ENCODE measurements at places on chromosomes 2 and 18. TPM values are rescaled to one million over a fixed set of nuclear protein-coding genes. Genes with fewer than 3 reads are reported as not detected.

Gene FSIP2
- total RNA-seq: 0.09 TPM

Gene MYOM1
- 1.6 TPM for total RNA-seq

Gene C1GALT1C1L
- 0.19 TPM for total RNA-seq

Gene SCN3A
- not detected for total RNA-seq

DNA sequence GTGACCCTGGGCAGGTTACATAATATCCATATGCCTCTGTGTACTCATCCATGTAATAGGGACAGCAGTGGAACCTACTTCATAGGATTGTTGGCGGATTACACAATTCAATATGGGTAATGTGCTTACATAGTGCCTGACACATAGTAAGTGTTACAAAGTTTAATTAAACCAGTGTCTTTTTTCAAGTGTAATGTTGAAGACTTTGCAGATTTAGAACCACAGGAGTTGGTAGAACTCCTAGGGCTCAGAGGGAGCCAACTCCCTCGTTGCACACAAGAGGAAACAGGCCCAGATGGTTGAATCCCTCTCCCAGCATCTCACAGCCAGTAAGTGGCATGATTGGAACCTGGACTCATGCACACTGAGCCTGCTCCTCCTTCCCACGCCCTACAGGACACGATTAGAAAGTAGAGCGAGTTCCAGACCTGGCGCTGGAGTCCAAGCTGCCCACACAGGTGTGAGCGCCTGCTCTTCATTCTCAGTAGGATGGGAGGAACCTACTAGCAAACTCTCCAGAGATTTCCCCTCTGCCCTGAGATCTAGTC lies 97.8 kb downstream of the VSNL1 start:
- H3K4me3 ChIP-seq: no peak overlapping the region
- H3K27me3 ChIP-seq: peaks cover 3% of the 10 kb centered on the region
- no peaks in the 10 kb centered on the region for H3K36me3 ChIP-seq

GRCh38 chr2:165863810-165864261 lies 69.8 kb upstream of the GALNT3 start:
- H3K36me3 ChIP-seq: peaks cover 5% of the 10 kb centered on the region
- DNase-seq: peak; percentile 43
- peaks cover 5% of the 10 kb centered on the region for H3K4me1 ChIP-seq
- H3K4me3 ChIP-seq: no peak overlapping the region

DNA sequence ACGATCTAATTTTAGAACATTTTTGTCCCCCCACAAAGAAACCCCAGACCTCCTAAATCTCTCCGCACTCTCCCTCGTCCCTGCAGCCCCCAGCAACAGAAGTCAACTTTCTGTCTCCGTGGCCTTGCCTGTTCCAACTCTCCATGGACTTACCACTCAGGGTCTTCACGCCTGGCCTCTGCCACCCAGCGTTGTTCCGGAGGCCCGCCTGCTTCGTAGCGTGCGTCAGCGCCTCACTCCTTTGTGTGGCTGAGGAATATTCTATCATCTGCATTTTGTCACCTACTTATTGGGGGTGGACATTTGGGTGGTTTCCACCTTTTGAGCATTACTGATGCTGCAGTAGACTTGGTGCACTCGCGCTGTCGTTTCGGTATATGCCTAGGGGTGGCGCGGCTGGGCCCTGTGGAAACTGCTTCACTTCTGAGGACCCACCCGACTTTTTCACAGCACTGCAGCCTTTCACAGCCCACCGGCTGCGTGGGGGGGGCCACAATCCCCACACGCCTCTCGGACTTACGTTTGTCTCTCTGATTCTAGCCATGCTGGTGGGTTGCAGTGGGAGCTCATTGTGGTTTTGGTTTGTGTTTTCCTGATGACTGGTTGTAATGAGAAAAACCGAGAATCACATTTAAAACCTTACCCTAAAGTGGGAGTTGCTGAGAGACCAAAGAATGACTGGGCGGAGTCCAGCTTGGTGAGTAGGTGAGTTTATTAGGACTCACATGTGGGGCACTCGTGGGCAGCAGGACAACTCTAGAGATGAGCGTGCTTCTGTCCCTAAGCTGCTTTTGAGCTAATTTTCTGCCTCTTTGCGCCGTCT lies 1.4 kb upstream of the HSBP1L1 start:
- peaks cover 23% of the 10 kb centered on the region for H3K27me3 ChIP-seq
- peaks cover 5% of the 10 kb centered on the region for H3K36me3 ChIP-seq
- peak; percentile 86 for DNase-seq
- peak overlapping the region; percentile 90 for H3K27ac ChIP-seq

- DNase-seq: no peak
- H3K4me3 ChIP-seq: no peak overlapping the region
- H3K27me3 ChIP-seq: no peaks in the 10 kb centered on the region
- H3K27ac ChIP-seq: no peak overlapping the region
Observed at GRCh38 chr2:28263690-28264089, 129.0 kb upstream of the FOSL2 start.

DNA sequence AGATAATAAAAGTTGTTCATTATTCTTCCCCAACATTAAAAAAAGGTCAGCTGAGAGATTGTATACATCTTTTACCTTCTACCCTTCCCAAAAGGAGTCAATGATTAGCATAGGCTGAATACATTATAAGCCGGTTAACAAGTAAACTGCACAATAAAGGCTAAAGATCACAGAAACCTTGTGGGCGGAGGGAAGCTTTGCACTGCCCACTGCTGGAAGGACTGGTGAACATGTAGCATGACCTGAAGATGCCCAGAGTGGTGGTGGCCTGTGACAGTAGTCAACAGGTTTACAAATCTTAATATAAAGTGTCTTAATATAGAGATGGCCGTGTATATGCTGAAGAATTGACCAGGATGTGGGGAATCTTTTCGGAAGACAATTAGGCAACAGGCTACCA lies 35.6 kb downstream of the ARL5A start:
- no peak for DNase-seq
- peaks cover 29% of the 10 kb centered on the region for H3K36me3 ChIP-seq
- no peaks in the 10 kb centered on the region for H3K27me3 ChIP-seq
- H3K4me3 ChIP-seq: no peak overlapping the region
- H3K4me1 ChIP-seq: no peaks in the 10 kb centered on the region

DNA sequence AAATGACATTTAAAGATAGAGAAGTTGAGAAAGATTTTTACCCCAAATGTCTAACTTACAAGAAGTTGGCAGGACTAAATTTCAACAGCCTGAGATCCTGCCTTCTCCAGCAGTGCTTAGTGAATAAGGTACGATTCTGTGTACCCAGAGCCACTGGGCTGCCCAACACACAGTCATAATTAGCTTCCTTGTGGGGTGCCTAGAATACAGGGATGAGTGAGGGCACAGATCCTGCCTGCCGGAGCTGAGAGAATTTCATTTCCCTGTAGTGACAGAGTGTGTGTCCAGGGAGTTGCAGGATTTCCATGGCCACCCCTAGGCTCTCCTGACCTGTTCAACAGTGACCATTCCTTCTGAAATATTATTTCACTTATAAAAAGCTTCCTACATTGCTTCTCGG lies 27.0 kb downstream of the GREB1 start:
- no peak overlapping the region for H3K4me3 ChIP-seq
- no peak overlapping the region for H3K27ac ChIP-seq
- H3K27me3 ChIP-seq: peaks cover 31% of the 10 kb centered on the region

GRCh38 chr2:131475831-131476230 lies at the start of gene TUBA3D:
Gene TUBA3D (plus strand): TSS chr2:131476119. CDS start chr2:131476200, 81 bp downstream.
- H3K27me3 ChIP-seq: no peaks in the 10 kb centered on the region
- H3K4me1 ChIP-seq: no peaks in the 10 kb centered on the region
- no peak for DNase-seq
- no peak within 1 kb of the TSS for H3K4me3 ChIP-seq

Data from activated CD8-positive, alpha-beta memory T cell treated with anti-CD3 and anti-CD28 coated beads, Interleukin-2, amount 10 ng/mL, durations not matched to agents 7 days and 5 days (primary cell).